ENCODE measurements at places on chromosomes 7 and 10.

DNA sequence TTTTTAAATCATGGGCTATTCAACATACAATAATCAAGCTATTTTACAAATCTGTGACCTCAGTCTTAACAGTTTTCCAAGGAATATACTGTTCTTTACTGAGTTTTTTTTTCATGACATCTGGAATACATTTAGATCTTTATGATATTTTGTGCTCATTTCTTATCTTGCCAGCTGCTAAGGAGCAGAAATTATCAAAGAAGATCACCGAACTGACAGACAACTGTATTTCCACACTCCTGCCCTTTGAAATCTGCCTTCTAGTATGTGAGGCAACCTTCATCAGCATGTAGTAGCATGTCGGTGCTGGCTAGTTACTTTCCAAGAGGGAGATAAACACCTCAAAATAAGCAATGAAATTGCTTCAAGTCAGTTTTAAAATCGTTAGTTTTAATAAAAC lies 66.4 kb downstream of the NHLRC2 start:
- no peak for DNase-seq

GRCh38 chr10:59678884-59679301 lies 30.8 kb downstream of the SLC16A9 start:
- no peak for DNase-seq

- no peak for DNase-seq
Observed at GRCh38 chr7:27897001-27897400, 157.0 kb downstream of the TAX1BP1 start.

GRCh38 chr7:122217125-122217524 lies 73.1 kb upstream of the AASS start:
- DNase-seq, result no peak

DNA sequence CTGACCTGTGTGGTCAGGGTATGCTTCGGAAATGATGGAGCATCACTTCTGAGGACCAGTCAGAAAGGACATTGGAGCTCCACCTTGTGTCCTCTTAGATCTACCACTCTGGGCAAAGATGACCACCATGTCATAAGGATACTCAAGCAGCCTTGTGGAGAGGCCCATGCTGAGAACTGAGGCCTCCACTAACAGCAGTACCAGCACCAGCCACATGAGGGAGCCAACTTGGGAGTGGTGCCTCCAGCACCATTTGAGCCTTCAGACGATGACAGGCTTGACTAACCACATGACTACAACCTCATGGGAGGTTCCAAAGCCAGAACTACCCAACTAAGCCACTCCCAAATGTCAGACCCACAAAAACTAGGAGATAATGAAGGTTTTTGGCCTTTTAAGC lies 116.0 kb downstream of the NPTX2 start:
- DNase-seq, result no peak

- no peak for DNase-seq
Observed at GRCh38 chr7:106128836-106129235, 16.7 kb upstream of the SYPL1 start.

DNA sequence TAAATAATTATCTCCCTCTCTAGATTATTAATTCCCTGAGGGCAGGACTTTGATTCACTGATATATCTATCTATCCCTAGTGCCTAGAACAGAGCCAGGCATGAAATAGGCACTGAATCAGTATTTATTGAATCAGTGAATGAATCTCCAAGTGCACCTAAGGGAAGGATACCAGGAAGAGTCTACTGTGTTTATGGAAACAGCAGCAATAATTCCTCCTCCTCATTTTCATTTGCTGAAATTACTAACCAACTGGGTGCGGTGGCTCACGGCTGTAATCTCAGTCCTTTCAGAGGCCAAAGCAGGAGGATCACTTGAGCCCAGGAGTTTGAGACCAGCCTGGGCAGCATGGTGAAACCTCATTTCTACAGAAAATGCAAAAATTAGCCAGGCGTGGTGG lies 161.2 kb downstream of the TCF7L2 start:
- DNase-seq, result no peak

GRCh38 chr7:21412410-21412851 lies 15.5 kb upstream of the SP4 start:
- no peak for DNase-seq

DNA sequence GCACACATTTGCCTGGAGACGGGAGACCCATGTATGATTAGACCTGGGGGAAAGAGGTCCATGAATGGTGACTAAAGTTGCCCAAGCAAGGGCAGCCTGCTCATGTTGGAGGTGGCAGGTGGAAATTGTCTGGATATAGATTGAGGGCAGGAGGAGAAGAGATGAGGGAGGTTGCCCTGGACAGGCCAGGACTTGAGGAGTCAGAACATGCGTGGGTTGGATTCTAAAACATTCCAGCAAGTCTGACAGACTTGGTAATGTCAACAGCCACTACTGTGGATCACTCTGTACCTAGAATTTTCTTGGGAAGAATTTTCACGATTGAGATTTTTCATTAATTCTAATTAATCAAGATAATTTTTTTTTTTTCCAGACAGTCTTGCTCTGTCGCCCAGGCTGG lies 19.1 kb upstream of the SVOPL start:
- DNase-seq, result no peak

GRCh38 chr10:103238506-103239252 lies 7.0 kb upstream of the RPEL1 start:
- DNase-seq, result no peak

DNA sequence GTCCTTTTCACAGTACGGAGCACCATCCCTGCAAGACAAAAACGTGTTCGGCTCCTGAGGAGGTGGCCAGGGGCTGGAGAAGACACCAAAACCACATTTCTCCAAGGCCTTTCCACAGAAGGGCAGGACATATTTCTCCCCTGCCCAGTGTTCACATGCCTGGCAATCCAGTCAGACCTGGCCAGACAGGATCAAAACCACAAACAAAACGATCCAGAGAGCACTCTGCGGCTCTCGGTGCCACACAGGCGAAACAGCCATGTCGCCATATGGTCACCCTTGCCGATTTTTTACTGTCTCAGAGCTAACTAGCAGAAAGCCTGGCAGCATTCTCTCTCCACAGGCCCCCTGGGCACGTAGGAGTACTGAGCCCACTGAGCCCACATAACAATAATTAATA lies 113.0 kb downstream of the ABLIM1 start:
- no peak for DNase-seq

- DNase-seq, result no peak
Observed at GRCh38 chr7:24299192-24299591, 15.2 kb downstream of the NPY start.

GRCh38 chr10:83222832-83223742 lies 916.2 kb upstream of the GHITM start:
- DNase-seq, result no peak

GRCh38 chr7:24755541-24756407 lies 1.5 kb downstream of the GSDME start:
- no peak for DNase-seq

GRCh38 chr10:18190840-18191239 lies 50.6 kb downstream of the CACNB2 start:
- no peak for DNase-seq

- DNase-seq, result no peak
Observed at GRCh38 chr7:19209166-19209696, 64.0 kb upstream of the FERD3L start.

DNA sequence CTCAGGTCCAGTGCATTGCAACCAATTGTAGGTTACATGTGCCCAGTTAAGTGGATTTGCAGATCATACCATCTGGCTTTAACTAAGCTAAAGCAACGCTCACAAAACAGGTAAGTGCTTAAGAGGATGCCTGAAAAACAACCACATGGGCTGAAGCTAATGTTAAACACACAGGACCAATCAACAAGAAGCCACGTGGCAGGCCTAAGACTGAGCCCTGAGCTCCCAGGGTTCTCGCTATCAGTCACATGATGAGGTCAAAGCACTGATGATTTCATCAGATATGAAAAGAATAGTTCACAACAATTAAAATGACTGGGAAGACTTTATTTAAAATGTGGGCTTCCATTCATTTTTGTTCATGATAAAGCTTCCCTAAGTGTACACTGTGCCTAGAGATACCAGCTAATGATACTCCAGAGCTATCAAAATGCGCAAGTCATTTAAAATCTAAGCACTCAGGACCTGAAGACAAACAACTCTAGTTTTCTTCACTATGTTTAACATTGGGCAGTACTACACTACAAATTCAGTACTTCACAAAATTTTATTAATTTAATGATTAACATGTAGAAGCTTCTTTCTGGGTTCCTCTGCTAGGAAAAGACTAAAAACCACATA lies 90.6 kb downstream of the PIP4K2A start:
- DNase-seq, result no peak

DNA sequence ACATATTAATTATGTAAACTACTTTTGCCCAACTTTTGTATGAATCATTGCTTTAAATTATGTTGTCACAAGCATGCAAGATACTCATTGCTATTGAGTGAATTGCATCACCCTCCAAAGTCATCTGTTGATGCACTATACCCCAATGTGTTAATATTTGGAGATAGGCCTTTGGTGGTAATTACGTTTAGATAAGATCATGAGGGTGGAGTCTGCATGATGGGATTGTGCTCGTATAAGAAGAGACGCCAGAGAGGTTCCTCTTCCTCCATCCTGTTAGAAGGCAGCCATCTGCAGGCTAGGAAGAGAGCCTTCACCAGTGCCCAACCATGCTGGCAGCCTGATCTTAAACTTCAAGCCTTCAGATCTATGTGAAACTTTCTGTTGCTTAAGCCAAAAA lies 95.3 kb upstream of the MAGI2 start:
- no peak for DNase-seq

DNA sequence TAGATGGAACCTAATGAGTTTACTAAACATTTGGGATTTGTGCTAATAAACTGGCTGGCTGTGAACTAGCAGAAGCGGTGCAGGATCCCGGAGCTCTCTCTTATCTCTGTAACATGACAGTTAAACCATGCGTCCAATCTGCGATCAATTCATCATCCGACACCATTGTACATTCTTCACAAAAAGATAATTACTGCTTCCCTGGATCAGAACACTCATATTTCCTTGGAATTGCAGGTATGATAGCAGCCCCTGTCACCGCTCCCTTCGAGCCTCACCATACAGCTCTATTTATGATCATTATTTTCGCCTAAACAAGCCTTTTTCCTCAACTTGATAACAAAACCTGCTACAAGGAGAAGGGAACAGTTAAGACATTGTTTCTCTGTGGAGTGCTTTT lies 18.5 kb downstream of the EBF3 start:
- DNase-seq, result no peak
